A549 treated with CpdA at 1 μM for 4 hours (cell line): ENCODE measurements at places on chromosomes 2 and 18. TPM values are rescaled to one million over a fixed set of nuclear protein-coding genes. Genes with fewer than 3 reads are reported as not detected.

Gene SLC4A5
- total RNA-seq: 0.14 to 0.40 TPM (median 0.21 TPM) in 5 replicates

Gene GAL3ST2
- total RNA-seq: 0.24 to 0.44 TPM (median 0.34 TPM) in 4 of 5 replicates, not detected in the other

Gene KLHL41
- 0.15 to 0.76 TPM (median 0.45 TPM) in 4 of 5 replicates, not detected in the other for total RNA-seq

Gene IL36G
- 0.10 TPM in 1 of 5 replicates, not detected in the others for total RNA-seq

Gene GMPPA
- 35.2 to 40.5 TPM (median 38.8 TPM) in 5 replicates for total RNA-seq

Gene SKA1
- total RNA-seq: 11.9 to 17.1 TPM (median 12.4 TPM) in 5 replicates

Gene KHK
- 8.7 to 12.4 TPM (median 8.8 TPM) in 5 replicates for total RNA-seq

Gene SLC9A4
- not detected in 5 replicates for total RNA-seq

Gene ELOA2
- not detected in 5 replicates for total RNA-seq

Gene UGT1A8
- total RNA-seq: 0.03 to 0.08 TPM in 2 of 5 replicates, not detected in the others

Gene SLC5A7
- total RNA-seq: not detected in 5 replicates

Gene FNDC4
- total RNA-seq: 3.3 to 4.6 TPM (median 4.0 TPM) in 5 replicates

Gene EVX2
- not detected in 5 replicates for total RNA-seq

Gene PCARE
- not detected in 5 replicates for total RNA-seq

Gene TUBB8B
- total RNA-seq: not detected in 5 replicates

Gene PRLH
- not detected in 5 replicates for total RNA-seq
